ENCODE measurements at places on chromosomes 12 and 14. TPM values are rescaled to one million over a fixed set of nuclear protein-coding genes. Genes with fewer than 3 reads are reported as not detected.

The SLC6A12 gene
- 2.1 TPM for total RNA-seq

DNA sequence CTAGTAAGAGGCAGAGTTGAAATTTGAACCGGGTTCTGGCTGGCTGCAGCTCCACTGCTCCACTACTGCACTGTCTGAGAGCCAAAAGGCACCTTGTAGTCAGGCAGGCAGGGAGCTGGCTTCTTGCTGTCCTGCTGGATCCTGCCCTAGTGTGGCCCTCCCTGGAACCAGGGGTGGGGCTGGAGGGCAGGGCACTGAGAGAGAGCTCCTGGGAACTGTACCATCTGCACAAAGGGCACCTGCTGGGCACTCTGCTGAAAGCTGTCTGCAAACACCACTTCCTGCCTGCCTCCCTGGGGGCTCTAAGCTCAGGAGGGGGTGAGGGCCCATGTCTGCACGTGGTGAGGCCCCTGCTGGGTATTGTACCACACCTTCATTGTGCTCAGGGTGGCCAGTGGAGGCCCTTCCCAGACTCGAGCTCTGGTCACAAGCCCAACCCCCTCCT lies 19.0 kb upstream of the TCL1B start:
- DNase-seq, result no peak

GRCh38 chr12:116313194-116313927 lies 35.9 kb upstream of the MED13L start:
- DNase-seq, result no peak

DNA sequence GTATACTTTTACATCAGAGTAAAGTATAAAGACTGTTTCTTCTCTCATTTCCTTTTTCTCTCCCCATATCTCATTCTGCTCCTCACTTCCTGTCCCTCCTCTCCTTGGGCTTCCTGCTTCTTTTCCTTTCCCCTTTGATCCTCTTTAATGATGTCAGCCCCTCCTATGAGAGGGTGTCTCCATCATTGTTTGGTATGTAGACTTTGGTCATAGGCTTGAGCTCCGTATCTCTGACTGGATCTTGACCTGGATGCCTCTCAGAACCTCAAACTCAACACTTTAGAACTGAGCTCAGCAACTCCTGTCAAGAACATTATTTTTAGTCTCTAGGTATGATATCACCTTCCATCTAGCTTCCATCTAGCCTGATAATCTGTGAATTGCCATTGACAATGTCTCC lies 50.3 kb downstream of the AKAP6 start:
- DNase-seq, result no peak

GRCh38 chr14:89443042-89443629 lies 26.1 kb upstream of the FOXN3 start:
- no peak for DNase-seq

The PMCH gene
- not detected for total RNA-seq

- DNase-seq, result peak; percentile 93
These were observed 6.8 kb upstream of the ASIC1 start for GRCh38 chr12:50050410-50051098.

DNA sequence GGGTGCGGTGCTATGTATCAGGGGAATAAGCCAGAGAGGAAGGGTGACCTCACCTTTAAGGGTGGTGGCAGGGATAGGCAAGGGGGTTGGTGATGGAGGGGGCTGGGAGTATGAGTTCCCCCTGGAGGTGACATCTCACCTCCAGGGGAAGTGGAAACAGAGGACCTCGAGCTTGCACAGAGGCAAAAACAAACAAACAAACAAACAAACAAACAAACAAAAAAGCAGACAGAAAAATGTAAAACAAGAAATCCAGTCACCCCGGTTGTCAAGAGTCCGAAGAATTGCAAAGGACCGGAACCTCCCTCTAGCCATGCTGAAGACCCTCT lies 112.2 kb upstream of the MYL2 start:
- DNase-seq, result no peak

- DNase-seq, result no peak
These were observed 1.3 kb downstream of the ATP2A2 start for GRCh38 chr12:110282300-110282860.

The TC2N gene
- 49.2 TPM for total RNA-seq

DNA sequence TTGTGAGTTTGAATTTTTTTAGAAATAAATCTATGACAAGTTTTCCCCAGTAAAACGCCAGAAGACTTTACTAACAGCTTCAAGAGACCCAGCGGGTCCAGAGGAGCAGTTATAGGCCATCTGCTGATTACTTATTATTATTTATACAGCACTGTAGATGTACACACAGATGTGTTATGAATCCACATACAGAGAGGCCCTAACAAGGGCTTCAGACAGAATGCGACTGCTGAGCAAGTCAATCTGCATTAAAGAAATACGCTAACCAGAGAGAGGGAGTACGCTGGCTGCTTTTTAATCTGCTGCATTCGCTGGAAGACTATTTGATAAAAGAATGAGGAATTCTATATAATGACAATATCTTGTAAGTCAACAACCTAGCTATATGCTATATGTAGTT lies 32.5 kb downstream of the ATF7 start:
- no peak for DNase-seq

The PLEKHA5 gene
- 31.3 TPM for total RNA-seq

The DTX1 gene
- 8.0 TPM for total RNA-seq
